ENCODE measurements at places on chromosomes 11 and 22. TPM values are rescaled to one million over a fixed set of nuclear protein-coding genes. Genes with fewer than 3 reads are reported as not detected.

- no peak for DNase-seq
These were observed 108.0 kb downstream of the KCNQ1OT1 start for GRCh38 chr11:2591805-2592204.

DNA sequence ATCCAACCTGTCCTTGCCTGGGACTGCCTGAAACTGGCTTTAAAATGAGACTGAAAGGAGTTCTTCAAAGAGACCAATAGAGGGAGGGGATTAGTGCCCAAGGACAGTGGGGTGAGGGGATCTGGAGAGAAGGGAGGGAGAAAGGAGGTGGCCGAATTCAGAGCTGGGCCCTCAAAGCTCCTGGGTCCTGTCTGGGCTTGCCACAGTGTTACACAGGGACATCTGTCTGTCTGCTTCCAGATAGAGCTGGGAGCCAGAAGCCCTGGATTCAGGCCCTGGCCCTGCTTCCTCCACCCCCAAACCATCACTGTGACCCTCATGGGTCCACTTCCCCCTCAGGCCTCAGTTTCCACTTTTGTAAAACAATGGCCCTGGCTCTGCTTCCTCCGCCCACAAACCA is 3.6 kb downstream of the KCNJ4 start:
- no peak for DNase-seq

GRCh38 chr22:36985211-36985889 is 33.9 kb downstream of the TST start:
- DNase-seq, result no peak

DNA sequence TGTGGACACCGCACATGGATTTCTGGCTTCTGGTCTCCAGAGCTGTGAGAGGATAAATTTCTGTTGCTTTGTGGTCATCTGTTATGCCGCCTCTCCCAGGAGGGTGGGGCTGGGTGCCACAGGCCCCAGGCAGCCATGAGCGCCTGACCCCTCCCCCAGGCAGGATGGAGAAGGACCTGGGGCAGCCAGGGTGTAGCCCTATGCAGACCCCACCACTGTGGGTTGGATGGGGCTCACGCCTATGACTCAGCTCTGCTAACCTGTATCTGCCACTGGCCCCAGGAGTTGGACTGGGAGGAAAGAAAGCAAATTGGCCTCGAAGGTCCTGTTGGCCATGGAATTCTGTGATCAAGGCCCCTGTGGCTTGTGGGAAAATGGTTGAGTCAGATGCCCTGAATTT is 1351.1 kb downstream of the BRD1 start:
- DNase-seq, result peak; percentile 28

Gene RFPL2
- not detected for total RNA-seq

Gene FAM180B
- not detected for total RNA-seq

Gene ARHGEF17
- total RNA-seq, result 69.1 TPM
